GOT3 (cell line): ENCODE measurements at places on chromosomes 13 and 19.

DNA sequence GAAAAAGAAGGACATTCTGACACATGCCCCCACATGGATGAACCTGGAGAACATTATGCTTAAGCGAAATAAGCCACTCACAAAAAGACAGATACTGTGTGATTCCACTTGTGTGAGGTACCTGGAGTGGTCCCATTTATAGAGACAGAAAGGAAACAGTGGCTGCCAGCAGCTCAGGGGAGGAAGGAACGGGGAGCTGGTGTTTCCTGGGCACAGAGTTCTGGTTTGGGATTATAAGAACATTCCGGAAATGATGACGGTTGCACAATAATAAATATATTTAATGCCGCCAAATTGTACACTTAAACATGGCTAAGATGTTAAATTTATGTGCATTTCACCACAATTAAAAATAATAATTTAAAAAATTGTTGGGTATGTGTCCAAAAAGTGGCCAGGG is 33.0 kb downstream of the SERP2 start:
- DNase-seq: no peak

DNA sequence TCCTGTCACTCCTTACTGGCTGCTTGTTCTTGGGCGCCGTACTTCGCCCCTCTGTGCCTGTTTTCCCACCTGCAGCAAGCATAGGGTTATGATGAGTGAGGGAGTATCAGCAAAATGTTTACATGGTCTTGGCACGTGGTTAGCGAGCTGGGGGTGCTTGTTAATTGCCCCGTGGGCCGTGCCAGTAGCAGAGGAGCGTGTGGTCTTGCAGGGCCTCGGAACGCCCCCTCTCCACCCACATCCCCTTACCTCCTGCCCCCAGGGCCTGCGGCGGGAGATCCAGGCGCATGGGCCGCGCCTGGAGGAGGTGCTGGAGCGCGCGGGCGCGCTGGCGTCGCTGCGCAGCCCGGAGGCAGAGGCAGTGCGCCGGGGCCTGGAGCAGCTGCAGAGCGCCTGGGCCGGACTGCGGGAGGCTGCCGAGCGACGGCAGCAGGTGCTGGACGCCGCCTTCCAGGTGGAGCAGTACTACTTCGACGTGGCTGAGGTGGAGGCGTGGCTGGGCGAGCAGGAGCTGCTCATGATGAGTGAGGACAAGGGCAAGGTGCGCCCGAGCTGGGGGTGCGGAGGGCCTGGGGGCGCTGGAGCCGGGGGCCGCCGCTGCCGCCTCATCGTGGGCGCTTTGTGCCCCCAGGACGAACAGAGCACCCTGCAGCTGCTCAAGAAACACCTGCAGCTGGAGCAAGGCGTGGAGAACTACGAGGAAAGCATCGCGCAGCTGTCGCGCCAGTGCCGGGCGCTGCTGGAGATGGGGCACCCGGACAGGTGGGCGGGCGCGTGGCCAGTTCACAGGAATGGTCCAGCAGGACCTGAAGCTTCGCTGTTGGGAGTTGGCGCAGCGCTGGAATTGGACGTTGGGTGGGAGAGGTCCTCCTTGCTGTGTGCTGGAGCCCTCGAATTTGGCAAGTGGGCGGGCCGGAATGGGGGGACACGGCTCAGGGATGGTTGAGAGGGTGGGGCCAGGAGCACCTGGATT is 22.5 kb upstream of the SHKBP1 start:
- no peak for DNase-seq

- no peak for DNase-seq
Observed at GRCh38 chr13:39415008-39415802, 187.8 kb downstream of the LHFPL6 start.

- DNase-seq: no peak
Observed at GRCh38 chr13:50107205-50107604, 92.0 kb downstream of the KCNRG start.

DNA sequence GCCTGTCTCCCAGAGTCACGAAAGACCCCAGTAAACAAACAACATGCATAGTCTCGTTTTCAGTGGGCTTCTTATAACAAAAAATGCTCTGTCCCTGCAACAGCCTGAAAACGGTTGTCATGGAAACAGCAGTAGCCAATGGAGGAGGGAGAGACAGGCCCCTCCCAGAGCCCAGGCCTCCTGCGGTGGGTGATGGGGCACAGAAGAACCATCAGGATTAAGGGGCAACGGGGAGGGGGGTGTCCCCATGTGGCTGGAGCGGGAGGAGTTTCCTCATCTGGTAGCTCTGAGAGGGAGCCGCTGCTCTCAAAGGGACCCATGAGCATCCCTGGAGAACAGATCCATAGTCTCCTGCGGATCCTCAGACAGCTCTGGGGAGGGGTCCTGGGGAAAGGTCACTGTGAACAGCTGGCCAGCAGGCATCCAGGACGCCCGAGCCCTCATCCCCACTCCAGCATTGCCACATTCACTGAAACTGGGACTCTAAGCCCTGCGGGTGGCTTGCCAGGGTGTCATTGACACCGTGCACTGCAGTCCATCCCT is 37.5 kb upstream of the PNMA8B start:
- no peak for DNase-seq

- DNase-seq: no peak
Observed at GRCh38 chr19:46776927-46777911, 11.2 kb downstream of the SLC1A5 start.
